ENCODE measurements at places on chromosomes 4 and X.

- no peak for DNase-seq
Observed at GRCh38 chr4:79253168-79253567, 72.7 kb downstream of the NAA11 start.

DNA sequence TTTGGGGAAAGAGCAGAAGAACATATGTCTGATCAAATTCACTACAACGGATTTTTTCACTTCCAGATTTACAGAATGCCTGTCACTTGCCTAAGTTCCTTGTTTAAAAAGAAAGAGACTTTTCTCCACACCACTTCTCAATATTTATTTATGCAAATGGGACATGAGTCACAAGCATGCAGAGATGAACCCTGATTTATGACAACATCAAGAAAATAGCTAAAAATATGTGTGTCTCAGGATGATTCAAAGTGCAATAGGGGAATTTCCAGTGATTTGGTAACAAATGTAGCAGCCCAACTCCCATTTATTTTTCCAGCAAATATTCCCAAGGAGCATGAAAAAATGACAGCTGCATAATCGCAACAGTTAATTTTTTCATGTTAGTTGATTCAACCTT, 180.4 kb upstream of the FAT1 start:
- DNase-seq: no peak

- DNase-seq: no peak
Observed at GRCh38 chr4:186563761-186564160, 8.4 kb upstream of the MTNR1A start.

DNA sequence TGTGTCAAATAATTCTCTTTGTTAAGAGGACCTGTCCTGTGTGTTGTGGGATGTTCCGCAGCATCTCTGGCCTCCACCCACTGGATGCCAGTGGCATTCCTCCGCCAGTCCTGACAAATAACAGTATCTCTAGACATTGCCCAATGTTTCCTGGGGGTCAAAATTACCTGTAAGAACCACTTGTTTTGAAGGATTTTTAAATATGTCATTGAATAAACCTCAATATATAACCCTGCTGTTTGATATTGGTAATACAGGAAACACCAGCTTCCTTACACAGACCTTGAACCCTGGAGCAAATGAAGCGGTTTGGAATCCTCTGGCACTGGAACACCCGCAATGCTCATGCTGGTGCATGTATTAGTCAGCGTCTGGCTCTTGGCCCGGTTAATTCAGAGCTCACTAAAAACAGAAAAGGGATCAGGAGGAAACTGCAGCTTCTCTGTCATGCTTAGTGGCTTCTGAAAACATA, 101.3 kb downstream of the TBL1X start:
- no peak for DNase-seq

GRCh38 chr4:125736057-125736456, 421.3 kb downstream of the FAT4 start:
- DNase-seq: peak; percentile 6

Data from erythroblast (primary cell).